Nephron progenitor cell (in vitro differentiated cells): ENCODE measurements at places on chromosomes 2 and 18.

DNA sequence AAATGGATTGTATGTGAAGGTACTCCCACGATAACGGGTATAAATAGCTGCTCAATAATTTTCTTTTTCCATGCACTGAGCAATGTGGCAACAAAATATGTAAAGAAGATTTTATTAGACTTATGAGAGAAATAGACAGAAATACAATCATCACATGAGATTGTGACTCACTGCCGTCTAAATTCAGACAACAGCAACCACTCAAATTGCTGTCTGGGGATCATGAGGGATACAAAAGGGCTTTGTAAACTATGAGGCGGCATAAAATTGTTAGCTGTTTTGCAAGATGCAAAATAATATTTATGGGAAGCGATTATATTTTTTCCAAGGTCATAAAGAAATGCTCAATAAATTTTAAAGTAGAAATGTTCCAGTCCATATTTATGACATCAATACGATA lies 259.1 kb upstream of the AGAP1 start:
- DNase-seq, result no peak

GRCh38 chr2:30956995-30957394 lies 149.7 kb upstream of the CAPN13 start:
- no peak for DNase-seq

- DNase-seq, result no peak
These were observed 84.2 kb downstream of the GAREM1 start for GRCh38 chr18:32386471-32386870.

DNA sequence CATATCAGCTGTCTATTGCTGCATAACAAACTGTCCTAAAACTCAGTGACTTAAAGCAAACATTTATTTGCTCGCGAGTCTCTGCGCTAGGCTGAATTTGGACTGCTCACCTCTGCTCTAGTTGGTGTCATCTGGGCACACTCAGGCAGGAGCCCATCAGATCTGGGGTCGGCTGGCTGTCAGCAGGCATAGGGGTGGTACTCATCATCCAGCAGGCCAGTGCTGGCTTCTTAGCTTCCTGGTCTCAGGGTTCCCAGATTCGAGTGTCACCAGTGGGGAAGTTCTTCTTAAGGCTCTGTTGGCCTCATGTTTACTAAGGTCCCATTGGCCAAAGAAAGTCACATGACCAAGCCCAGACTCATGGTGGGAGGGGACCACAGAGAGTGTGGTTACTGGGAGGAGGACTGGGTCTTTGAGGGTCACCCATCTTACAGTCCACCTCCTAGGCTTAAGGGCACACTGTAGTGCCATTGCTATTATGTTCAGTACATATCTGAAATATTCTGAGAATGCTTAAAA lies 71.6 kb upstream of the ATG16L1 start:
- no peak for DNase-seq

- no peak for DNase-seq
These were observed 474.9 kb downstream of the NRXN1 start for GRCh38 chr2:50556934-50557575.

DNA sequence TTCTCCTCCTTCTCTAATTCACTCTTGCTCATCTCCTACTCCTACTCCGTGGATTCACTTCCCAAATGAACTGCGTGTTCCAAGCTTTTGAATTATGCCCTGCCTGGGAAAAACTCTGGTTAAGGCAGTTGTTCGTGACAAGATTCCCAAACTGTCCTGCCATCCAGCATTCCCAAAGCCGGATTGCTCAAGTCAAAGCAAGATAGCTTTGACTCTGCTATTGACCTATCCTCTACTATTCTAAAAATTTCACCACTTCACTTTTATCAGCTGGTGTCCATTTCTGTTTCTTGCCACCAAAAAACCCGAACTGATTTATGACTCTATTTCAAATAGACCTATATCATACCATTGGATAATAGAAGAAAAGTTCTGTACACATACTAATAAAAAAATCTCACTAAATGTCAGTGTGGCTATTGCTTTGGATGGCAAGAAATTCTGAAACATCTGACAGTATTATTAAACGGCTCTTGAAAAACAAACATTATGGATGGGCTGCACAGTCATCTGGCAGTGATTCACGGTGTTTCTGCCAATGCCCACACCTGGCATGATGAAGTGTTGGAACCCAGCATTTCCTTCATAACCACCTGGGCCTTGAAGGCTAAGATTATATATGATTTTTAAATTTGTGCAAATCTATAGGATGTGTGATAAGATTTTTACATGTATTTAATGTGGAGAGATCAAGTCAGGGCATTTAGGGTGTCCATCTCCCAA lies 87.4 kb downstream of the NCKAP5 start:
- no peak for DNase-seq

DNA sequence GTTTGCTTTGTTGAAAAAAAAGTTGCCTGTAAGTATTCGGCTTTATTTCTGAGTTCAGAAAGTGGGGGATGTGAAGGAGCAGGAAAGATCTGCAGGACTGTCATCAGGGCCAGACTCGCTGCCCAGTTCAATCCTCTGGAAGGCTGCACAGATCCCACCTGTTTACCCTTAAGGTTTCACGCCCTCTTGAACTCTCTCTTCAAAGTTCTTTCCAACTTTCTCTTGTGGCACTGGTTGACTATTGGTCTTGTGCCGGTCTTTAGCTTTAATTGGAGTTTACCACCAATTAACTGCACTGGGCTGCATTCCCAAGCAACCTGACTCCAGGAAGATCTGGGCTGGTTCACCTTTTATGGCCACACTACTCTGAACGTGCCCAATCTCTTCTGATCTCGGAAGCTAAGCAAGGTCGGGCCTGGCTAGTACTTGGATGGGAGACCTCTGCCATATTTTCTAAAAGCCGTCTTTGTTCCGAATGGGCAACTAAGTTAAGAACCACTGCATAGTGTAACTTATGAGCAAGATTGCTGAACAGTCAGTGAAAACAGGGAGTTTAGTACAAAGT lies 495.0 kb downstream of the DPP10 start:
- no peak for DNase-seq

DNA sequence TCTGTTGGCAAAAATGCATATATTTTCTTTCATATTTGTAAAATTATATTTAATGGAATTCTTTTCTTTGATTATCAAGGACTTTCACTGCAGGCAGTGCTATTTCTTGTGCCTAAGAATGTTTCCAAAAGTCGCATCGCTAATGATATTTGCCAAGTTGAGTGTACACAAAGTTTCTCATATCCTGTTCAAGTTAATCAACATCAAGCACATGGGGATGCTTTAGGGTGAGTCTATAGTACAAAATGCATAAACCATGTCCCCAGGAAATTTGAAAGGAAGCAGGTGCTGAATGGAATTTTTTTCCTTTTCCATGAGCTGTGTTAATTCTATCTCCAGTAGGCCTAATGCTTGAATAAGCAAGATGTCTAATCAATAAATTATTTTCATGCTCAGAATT lies 129.7 kb downstream of the GALNT1 start:
- no peak for DNase-seq

DNA sequence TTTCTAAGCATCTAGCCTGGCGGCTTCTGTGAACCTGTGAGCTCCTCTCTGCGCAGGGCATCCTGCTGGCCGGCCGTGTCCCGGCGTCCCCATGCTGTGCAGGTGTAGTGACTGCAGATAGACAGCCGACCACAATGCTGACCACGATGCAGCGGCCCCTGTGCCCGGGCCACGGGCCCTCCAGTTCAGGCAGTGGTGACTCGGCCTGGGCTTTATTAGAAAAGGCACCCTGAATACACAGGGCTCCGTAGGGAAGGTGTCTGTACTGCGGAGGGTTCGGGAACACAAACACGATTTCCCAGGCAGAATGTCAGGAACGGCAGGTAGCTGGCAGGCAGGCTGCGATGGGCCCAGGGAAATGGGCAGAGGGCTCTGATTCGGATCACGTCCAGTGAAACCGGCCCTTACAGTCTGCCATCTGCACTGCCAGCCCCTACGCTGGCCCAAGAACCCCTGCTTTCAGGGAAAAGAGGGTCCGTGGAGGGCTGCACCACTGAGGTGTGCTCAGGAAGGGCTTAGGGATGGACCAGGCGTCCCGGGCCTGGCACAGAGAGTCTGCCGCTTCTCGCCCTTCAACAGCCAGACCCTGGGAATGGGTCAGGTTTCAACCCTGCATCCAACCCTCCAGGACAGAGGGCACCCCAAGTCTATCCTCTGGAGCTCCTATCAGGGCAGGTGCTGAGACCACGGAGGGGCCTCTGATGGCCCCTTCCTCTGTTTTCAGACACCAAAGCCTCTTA lies 196.5 kb downstream of the HDAC4 start:
- no peak for DNase-seq

DNA sequence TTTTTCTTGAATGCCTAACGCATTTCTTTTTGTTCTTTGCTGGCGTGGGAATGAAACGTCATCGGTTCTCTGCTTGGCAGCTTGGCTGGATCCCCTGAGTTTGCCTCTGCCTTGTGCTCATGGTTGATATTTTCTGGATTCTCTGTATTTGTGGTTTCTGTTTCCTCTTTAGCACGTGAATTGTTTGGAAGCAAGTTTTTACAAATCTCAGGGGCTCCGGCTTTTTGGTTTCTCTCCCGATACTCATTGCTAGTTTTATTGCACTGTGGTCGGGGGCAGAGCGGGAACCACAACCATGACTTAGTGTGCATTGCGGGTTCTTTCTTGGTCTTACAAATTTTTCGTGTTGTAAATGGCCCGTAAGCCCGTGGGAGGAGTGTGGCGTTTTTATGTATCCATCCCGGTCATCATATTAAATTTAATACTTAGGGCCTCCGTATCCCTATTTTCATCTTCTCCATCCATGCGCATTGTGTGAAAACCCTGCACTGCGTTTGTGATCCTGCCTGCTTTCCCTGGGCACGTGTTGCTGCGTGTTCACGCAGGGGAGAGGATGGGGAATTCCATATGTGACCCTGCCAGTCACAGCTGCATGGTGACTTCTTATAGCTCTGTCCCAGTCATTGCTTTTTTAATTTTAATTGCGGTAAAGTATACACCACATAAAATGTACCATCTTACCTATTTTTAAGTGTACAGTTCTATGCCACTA lies 9.4 kb downstream of the RAMP1 start:
- DNase-seq, result no peak

- DNase-seq, result no peak
These were observed 31.9 kb downstream of the KLHL23 start for GRCh38 chr2:169765523-169765922.

GRCh38 chr2:191867507-191867847 lies 20.6 kb upstream of the CAVIN2 start:
- no peak for DNase-seq

DNA sequence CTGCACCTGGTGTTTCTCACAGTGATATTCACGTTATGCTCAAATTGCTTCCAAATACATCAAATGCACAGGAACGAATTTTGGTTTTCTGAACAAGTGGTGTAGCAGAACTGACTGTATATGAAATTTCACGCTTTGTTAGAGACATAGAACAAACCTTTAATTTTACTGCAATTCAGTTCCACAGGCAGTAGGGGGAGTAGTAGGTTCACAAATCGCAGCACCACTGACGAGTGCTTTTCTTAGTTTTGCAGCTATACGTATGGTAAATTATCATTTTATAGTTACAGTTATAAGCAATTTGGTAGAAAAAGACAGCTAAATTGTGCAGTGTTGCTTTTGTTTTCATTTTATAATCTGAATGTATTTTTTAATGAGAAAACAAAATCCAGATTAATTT lies 113.3 kb downstream of the KIAA1328 start:
- peak; percentile 11 for DNase-seq

GRCh38 chr2:212843409-212844199 lies 305.0 kb upstream of the ERBB4 start:
- DNase-seq, result no peak

DNA sequence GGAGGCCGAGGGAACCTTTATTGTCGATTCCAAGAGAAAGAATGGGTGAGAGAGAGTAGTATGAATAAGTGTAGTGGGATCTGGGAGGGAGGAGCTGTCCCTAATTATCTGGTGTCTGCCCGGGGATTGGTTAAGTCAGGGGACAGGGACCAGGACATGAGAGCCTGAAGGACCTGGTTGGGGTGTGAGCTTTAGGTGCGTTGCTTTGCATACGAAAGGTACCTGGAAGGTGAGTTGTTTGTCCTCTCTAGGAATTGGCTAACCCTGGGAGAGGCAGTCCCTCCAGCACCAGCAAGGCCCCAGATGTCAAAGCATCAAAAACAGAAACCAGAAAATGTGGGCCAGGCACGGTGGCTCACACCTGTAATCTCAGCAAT lies 48.1 kb upstream of the RPL31 start:
- no peak for DNase-seq

- DNase-seq, result no peak
These were observed 297.9 kb downstream of the SOX11 start for GRCh38 chr2:5990086-5990485.

DNA sequence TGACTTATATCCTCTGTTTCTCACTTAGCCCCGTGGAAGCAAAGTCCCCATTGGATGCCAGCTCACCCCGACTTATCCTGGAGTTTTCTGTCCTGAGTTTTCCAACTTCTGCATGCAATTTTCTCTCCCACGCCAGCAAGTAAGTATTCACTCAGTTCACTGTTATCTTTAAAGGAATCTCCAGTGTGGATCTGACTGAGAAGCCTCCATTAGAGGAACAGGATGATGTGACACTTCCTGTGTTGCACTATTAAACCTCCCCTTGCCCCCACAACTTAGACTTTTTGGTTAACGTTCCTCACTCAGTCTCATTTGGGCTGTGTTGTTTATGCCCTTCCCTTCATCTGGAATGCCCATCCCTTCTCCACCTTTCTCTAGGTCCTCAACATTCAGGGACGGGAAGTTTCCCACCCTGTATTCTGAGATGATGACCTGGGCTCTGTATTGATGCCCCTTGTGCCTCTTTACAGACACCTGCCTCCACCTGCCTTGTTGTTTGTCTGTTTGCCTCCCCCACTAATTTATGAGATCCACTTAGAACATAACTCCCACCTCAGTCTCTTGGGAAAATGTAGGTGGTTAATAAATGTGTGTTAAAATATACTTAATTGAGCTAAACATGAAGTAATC lies 536.1 kb upstream of the RAB6C start:
- no peak for DNase-seq
